ENCODE measurements at places on chromosomes 5 and 9.

DNA sequence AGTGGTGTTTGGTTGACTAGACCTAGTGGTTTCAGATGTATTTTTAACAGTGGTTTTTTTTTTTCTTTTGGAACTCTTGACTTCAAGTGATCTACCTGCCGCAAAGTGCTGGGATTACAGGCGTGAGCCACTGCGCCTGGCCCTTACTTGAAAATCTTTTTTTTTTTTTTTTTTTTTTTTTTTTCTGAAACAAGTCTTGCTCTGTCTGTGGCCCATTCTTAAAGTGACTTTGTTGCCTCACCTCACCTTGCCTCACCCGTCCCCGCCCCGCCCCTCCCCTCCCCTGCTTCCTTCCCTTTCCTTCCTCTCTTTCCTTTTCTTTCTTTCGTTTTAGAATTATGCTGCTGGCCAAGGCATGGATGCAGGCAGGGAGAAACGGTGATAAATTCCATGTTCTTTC, 26.0 kb downstream of the GPBP1 start:
- DNase-seq, result no peak

- DNase-seq, result peak; percentile 77
These were observed 12.9 kb downstream of the ITGA1 start for GRCh38 chr5:52800394-52801213.

GRCh38 chr5:157563373-157563928, 12.1 kb downstream of the ADAM19 start:
- no peak for DNase-seq

GRCh38 chr5:165152058-165152457, 1646.6 kb downstream of the MAT2B start:
- no peak for DNase-seq

DNA sequence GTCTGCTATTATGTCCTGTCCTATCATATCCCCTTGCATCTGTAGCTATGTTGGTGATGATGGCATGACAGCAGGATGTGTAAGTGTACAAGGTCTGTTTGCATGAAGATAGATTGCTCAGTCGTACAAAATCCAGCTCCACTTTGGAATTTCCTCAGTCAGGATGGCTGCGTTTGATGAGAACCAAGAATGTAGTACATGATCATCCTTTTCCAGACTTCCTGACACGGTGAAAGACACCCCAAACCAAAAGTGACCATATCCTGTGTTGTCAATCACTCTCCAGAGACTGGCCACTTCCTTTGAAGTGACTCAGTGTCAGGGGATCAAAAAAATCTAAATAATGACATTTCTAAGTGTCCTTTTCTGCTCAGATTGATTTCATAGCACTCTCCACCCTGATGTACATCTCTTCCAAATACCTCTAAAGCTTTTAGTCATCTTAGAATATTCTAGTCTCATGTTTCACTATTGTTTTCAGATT, 213.4 kb downstream of the PLK2 start:
- no peak for DNase-seq

- DNase-seq, result no peak
These were observed 20.4 kb upstream of the KIF12 start for GRCh38 chr9:114119242-114120191.

DNA sequence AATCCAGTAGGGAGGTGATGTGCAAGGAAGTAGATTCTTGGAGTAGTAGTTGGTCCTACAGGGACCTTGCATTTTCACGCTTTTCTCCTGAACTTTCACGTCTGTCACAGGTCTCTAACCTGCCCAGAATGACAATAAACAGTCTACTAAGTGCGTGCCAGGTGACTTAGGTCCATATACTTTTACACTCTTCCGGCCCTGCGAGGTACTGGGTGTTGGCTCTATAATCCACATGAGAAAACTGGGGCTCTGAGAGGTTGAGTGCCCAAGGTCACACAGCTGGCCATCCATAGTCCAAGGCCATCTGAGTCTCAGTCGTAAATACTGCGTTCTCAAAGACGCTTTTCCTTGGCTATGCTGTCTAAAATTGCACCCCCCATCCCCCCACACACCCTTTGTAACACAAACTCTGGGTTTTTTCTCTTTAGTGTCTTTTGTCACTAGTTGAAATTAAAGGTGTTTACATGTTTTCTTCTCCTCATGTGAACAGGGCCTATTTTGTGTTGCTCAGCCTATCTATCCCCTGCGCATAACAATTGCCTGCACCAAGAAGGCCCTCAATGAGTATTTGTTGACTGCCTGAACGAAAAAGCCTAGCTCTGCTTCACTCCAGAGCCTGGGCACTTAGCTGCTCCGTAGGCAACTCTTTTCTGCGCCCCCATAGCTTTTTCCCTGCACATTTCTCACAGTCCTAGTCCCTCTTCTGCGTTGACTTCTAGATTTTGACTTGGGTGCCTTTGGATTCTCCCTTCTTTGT, 943 bp downstream of the SFXN1 start:
- DNase-seq, result no peak

DNA sequence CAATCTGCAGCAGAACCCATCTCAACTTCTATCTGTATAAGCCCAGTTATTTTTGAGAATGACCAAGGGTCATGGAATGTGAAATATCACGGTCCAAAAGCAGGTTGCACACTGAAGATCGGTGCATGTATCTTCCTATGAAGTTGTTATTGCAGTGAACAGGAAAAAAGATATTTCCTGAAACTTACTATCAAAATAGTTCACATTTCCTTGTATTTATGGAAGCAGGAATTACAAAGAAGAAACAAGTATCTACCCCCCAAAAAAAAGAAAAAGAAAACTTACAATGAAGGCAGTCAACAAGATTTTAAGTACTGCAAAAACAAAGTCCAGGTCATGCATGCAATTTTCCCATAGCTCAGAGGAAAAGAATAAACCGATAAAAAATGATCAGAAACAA, 70.0 kb downstream of the MPDZ start:
- DNase-seq, result no peak

DNA sequence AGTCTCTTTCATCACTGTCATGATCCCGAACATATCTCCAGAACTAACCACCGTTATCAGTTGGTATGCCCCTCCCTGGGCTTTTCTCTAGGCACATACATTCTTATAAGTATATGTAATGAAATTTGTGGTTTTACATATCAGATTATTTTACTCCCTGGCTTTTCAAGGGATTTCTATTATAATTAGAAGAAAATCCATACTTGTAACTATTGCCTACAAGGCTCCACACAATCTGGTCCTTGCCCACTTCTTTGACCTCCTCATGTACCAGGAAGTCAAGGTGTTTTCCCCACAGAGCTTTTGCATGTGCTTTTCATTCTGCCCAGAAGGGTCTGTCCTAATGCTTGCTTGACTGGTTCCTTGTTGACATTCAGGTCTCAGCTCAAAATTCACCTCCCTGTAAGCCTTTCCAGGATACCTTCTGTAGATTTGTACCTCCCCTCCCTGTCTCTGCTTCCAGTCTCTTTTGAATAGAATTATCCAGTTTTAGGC, 33.6 kb upstream of the HSD17B4 start:
- no peak for DNase-seq

- no peak for DNase-seq
These were observed 34.9 kb downstream of the YTHDC2 start for GRCh38 chr5:113548396-113548795.

DNA sequence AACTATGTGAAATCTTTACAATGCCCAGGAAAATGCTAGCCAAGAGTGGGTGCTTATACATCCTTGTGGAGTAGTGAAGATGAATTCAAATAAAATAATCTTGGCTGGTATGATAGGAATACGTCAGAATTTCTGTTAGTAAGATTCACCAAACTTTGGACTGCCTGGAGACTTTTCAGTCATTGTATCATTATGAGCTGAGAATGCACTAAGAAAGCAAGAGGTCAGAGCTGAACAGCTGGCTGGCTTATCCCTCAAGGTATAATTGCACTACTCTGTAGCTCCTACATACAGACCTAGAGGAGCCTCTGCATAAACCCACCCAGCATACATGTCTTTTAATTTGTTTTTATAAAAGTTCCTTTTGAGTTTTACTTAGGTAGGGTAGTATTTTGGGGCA, 568.5 kb upstream of the RIOK2 start:
- DNase-seq, result peak; percentile 85

GRCh38 chr5:44663991-44664710, 144.6 kb upstream of the MRPS30 start:
- no peak for DNase-seq

- DNase-seq, result peak; percentile 9
These were observed 2.1 kb upstream of the NIPBL start for GRCh38 chr5:36874465-36874864.

DNA sequence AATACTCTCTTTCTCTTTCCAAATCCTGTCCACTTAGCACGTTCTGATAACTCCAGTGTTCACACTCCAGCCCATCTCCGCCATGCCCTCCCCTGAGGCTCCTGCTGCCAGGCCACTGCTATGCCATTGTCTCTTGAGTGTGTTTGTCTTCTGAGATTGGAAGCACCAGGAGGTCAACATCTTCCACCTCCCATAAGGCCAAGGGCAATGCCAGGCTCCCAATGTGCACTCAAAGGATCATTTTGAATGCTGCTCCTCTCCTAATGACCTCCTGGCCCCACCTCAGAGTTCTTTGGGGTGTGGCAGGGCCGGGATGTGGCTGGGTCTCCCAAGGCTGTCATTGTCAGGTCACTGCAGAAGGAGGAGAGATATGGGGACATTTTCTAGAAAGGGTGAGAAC, 19.5 kb downstream of the IGIP start:
- DNase-seq, result no peak

DNA sequence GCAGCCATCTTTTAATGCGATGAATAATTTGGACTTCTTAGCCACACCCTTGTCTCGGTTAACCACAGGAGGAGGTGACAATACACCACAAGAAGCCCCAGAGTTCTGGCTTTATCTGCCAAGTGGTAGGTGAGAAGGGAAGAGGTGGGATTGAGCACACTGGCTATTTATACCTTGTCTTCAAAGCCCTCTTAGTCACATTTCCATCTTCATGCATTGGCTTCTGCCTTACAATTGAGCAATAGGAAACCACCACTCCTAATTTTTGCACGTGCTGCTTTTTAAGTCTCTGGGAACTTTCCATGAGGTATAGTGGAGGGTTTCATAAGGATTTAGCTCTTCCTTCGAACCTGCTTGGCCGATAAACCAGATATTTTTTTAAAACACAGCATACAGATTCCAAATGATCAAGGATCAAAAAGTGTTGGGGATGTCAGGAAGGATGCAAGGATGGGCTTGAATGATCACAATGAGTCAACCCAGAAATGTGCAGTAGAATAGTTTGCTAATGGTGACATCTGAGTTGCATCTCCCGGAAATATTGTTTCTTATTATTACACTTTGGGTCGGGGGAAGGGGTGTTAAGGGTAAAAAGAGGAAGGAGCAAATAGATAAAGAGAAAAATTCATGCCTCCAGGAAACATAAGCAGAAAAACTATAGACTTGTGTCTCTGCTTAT, 25.5 kb downstream of the PLAC8L1 start:
- no peak for DNase-seq

GRCh38 chr9:111197256-111197655, 132.8 kb downstream of the OR2K2 start:
- DNase-seq, result no peak

DNA sequence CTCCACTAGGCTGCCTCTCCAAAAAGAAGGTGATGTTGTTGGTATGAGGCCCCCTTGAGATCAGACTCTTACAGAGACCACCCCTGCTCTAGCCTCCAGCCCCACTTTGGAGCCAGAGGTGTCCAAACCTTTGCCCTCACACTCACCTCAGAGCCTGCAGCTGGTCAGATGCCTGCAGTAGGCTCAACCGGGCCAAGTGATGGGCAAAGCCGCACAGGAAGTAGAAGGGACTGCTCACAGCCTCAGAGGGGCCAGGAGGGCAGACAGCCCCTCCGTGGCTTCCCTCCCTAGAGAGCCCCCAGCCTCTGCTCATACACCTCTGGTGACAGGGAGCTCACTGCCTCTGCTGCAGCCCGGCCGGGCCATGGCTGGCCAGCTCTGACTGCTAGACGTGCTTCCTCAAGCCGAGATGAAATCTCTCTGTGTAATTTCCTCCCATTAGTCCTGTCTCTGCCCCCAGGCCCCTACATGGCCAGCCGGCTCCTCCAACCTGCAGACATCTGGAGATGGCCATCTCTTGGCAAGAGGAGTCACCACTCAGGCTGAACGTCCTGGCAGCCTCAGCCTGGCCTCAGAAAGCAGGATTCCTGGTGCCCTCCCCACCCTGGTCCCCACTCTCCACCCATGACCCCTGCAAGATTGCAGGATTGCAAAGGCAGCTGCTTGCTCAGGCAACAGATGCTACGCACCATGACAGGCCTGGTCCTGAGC, 7.3 kb upstream of the TCF7 start:
- no peak for DNase-seq

DNA sequence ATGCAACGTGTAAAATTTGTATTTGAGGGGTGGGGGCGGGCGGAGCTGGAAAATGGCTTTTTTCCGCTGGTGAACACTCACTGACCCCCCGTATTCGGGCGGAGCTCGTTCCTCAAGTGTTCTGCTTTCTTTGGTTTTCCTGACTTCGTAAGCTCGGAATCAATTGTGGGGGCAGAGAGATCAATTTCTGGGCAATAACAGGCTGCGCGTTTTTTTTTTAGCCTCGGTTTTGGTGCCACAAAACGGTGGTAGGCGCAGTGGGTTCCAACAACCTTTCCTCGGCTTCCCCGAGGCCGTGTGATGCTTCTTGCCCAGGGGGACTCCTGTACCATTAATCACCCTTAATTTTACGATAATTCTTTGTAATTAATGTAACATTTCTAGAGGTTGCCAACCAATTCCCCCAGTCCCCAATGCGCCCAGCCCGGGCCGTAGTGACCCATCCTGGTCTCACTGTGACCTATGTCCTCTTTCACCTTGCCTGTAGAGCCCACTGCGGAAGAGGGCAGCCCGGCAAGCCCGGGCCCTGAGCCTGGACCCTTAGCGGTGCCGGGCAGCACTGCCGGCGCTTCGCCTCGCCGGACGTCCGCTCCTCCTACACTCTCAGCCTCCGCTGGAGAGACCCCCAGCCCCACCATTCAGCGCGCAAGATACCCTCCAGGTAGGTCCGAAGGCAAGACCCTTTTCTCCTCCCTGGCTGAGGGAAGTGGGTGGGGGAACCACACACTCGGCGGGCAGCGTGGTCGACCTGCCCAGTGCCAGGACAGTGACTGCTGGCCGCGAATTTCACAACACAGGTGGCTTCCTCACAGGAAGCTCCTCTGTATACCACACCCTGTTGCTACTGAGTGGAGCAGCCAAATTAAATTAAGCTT, 3.7 kb downstream of the NR4A3 start:
- DNase-seq, result no peak

GRCh38 chr5:8908055-8908683, 637.7 kb downstream of the SEMA5A start:
- no peak for DNase-seq

Data from muscle of leg (tissue), 16 donors.